Stimulated activated CD8-positive, alpha-beta memory T cell treated with anti-CD3 and anti-CD28 coated beads, Interleukin-15, amount 100 ng/mL, for 48 hours (primary cell): ENCODE measurements at places on chromosomes 1 and 21.

DNA sequence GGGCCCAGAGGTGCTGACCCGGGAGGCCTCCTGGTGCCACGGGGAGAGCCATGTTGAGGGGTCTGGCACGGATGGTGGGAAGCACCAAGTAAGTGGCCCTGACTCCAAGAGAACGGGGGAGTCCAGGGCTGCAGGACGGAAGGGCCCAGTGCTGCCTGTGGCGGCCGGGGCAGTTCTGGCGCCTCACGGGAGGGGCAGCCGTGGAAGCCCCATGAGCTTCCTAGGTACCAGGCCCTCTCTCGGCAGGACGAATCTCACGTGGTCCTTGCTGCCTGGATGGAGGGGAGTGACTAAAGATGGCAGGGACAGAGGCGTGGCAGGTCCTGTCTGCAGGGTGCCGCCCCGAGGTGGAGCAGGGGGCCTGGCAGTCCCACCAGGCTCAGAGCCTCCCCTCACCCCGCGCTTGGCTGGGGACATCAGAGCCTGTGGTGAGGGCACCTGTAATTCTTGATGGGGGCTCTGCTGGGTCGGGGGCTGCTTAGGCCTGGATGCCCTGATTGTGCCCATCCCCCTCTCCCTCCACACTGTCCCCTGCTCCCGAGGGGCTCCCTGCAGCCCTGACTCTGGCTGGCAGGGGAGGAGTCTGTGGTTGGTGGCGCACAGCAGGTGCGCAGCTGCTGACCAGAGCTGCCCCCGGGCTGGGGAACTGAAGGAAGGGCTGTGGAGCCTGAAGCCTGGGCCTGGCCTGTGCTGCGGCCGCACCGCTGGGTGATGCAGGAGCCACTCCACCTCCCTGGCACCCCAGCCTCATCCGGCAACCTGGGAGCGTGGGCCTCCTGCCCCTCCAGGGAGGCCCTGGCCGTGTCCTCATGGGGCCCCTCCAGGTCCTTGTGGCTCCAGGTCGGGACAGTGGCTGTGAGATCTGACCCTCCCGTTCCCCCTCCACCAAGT lies 31.4 kb downstream of the POFUT2 start:
- no peak for DNase-seq

GRCh38 chr21:21111309-21111920 lies 113.2 kb downstream of the NCAM2 start:
- DNase-seq = no peak

GRCh38 chr1:66503841-66504470 lies 30.0 kb upstream of the SGIP1 start:
- DNase-seq = no peak

DNA sequence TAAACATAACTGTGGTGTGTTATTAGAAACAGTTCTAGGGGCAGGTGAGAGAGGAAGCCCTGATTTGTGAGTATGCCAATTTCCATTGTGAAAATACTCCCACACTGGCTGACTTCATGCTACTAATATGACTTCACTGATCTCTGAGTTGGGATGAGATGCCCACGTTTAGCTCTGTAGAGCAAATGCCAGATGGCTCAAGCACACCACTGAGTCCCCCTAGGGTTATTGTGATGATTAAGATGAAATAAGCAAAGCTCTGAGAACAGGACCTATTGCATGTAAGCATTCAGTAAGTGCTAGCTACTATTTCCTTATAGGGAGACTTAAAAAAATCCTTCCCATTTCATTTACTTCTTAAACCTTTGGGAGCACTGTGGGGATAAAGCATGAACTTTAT lies 117.6 kb downstream of the CENPF start:
- no peak for DNase-seq

DNA sequence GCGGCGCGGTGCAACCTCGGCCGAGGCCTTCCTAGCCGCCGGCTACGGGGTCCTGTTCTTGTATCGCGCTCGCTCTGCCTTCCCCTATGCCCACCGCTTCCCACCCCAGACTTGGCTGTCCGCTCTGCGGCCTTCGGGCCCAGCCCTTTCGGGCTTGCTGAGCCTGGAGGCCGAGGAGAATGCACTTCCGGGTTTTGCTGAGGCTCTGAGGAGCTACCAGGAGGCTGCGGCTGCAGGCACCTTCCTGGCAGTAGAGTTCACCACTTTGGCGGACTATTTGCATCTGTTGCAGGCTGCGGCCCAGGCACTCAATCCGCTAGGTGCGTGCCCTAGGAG lies 379 bp downstream of the PPCS start:
- DNase-seq = peak; percentile 33

DNA sequence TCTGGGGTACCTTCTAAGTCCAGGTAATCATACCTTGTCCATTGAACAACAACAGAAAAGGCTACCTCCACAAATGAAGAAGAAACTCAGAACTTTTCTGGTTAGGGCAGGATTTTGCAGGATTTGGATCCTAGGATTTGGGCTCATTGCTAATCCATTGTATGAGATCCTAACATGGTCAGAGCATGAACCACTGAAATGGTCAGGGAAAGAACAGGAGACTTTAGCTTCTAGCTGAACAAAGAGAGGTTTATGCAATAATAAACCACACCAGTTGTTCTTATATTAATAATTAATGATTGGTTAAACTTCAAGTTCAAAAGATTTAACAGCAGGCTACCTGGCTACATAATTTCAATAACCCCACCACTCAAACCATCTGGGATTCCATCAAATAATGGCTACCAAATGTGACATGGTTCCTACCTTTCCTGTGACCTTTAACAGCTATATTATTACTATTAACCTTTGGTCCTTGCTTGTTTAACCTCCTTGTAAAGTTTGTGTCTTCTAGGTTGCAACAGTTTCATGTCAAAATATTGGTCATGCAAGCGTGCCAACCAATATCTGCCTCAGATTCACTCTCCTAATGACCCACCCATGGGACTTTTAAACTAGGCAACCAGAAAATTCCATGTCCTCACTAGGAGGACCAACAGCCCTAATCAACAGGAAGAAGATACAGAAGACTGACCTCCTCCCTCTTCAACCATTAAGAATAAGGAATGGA lies 60.6 kb upstream of the USH2A start:
- DNase-seq = no peak

DNA sequence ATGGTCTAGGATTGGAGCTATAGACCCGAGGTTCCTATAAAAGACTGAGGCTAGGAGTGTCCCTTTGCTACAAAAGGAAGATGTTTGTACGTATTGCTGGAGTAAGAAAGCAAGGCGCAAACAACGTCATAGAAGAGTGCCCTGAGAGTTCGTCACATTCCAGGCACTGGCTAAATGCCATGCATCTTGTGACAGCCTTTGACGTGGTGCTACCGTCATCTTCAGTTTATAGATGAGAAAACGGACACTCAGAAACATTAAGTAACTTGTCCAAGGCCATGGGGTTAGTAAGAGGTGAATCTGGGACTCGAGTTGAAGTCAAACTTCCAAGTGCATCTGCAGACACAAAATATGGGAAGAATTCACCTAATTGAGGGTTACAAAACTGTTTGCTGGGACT lies 104.2 kb upstream of the SLC45A1 start:
- DNase-seq = no peak

- DNase-seq = no peak
These were observed 159.6 kb downstream of the PCBP3 start for GRCh38 chr21:45802956-45803617.

- no peak for DNase-seq
These were observed 6.1 kb downstream of the HSPA13 start for GRCh38 chr21:14376854-14377253.

GRCh38 chr21:34205811-34206571 lies 132.6 kb downstream of the MRPS6 start:
- no peak for DNase-seq

GRCh38 chr1:44970317-44970716 lies 16.1 kb downstream of the EIF2B3 start:
- no peak for DNase-seq

DNA sequence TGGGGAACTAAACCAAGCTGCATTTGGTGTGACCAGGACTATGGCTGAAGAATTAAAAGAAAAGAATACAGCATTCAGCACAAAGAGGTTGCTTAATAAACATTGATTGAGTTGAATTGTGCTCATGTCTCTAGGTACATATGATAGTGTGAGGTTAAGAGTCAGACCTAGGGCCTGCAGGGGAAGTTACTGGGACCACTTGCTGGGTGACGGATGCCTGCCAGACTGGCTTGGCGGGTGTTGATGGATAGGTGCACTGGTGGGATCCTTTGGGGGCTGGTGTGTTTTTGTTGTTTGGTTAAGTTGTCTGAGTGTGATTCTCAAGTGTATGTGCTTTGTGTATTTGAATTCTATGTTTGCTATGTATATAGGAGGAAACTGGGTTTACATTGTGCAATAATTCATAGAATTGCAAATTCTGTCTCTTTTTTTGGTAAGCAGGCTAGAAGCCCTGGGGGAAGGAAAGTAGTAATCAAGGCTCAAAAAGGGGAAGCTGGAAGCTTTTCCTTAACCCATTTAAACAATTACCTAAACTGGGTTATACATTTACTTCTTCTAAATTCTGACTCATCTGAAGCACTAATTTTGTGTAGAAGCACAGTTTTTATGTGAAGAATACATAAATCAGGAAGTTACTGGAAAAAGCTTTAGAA lies 1.8 kb downstream of the CD101 start:
- DNase-seq = no peak

DNA sequence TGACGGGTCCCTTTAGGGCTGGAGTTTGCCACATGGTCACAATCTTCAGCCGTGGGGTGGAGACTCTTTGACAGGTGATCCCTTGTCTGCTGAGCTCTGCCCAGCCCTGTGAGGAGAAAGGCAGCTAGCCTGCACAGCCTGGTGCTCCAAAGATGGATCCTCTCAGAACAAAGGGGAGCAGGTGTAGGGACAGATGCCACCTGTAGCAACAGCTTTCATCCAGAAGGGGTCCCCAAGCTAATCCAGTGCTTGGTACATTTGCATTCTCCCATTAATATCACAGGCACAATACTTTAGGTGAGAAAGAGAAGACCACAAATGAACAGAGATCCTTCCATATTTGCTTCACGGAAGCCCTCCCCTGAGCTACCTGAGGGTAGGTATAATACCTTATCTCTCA lies 93.2 kb downstream of the CCDC185 start:
- DNase-seq = no peak
